Stimulated activated CD8-positive, alpha-beta memory T cell treated with anti-CD3 and anti-CD28 coated beads, Interleukin-4, amount 100 ng/mL, for 4 hours (primary cell): ENCODE measurements at places on chromosomes 6 and 20.

DNA sequence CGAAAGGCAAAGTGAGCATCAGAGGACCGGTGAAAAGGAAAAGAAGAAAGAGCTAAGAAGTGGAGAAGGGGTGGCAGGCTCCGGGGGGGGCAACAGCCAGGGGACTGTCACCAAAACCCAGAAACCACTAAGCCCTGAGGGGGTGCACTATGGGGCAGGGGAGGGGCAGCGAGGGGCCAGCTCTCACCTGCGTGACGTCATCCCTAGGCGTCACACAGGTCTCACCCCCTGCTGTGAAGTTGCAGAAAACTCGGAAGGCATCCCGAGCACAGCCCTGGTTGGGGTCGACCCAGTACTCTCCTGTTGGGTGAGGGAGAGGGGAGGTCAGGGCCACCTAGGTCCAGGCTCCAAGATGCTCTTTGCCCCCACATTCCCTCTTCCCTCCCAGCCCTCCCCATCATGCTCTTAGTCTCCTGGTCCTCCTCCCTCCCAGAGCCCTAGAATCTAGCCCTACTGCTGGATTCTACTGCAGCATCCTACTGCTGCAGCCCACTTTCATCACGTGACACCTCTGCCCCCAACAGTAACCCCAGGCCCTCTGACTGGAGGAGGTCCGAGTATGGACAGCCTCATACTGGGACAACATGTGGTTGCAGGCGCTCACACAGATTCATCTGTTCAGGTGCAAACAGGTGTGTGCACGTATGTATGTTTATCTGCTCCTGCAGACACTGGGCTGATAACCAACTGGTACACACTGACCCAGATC, 27.4 kb downstream of the COL11A2 start:
- DNase-seq = no peak

- no peak for DNase-seq
These were observed 42.2 kb downstream of the GFOD1 start for GRCh38 chr6:13445005-13445743.

DNA sequence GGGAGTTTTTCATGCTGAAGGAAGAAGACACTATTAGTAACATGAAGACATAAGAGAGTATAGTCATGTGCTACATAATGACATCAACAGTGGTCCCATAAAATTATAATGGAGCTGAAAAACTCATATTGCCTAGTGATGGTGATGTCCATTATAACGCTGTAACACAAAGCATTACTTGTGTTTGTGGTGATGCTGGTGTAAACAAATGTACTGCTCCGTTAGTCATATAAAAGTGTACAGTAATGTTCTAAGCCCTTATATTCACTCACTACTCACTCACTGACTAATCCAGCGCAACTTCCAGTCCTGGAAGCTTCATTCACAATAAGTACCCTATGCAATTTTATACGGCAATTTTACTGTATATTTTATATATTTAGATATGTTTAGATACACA, 26.8 kb upstream of the ASF1A start:
- DNase-seq = no peak

DNA sequence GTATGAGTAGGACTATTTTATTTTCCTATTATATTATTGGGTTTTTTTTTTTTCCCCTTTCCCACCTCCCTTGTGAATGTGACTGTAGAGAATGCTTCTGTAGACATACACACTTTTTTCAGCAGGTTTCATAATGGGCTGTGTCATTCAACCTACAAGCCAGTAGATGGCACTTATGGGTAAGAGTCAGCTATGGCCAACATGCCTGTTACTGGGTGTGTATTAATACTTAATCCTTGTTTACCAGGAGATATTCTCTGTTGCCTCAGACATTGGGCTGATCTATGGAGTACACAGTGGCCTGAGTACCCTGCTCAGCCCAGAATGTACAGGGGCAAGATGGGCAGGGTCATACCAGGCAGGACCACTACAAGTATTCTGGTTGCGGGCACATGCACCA, 382.5 kb downstream of the EPHA7 start:
- no peak for DNase-seq

- DNase-seq = no peak
These were observed 64.2 kb downstream of the SGK1 start for GRCh38 chr6:134253681-134254080.

DNA sequence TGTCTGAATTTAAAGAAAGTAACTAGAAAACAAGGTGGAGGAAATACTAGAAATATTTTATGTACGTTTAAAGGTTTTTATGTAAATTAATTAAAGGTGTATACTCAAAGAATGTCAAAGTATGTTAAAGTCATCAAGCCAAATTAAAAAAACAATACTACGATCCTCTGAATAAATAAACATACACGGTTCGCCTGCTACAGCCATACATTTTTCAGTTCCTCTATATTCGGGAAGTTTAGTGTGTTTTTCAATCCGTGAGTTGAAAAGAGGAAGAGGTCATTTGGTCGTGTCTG, 626 bp downstream of the STX7 start:
- DNase-seq = no peak

DNA sequence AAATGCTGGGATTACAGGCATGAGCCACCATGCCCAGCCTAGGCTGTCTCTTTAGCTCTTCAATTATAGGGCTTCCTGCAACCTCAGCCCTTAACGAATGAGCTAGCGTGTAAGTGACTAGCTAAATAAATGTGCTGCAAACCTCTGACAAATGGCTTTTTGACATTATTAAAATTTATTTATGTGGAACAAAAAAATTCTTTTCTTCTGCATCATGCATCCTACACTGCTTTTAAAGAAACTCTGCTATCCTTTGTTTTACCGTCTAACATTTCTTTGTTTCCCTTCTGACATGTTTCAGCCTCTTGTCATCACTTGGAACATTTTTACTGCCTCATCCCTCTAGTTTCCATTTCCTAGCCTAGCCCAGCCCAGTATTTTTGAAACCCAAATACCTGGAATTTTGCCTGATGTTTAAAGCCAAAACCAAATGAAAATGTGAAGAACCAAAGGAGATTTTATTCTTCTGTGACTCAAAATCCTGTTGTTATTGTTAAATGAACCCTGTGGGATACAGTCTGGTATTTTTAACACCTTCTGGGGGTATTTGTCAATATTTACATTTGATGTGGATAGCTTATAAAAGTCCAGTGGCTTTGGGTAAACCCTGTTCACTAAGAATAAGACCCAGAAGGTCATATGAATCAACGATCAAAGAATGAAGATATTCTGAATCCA, 9.5 kb downstream of the NT5E start:
- DNase-seq = no peak

DNA sequence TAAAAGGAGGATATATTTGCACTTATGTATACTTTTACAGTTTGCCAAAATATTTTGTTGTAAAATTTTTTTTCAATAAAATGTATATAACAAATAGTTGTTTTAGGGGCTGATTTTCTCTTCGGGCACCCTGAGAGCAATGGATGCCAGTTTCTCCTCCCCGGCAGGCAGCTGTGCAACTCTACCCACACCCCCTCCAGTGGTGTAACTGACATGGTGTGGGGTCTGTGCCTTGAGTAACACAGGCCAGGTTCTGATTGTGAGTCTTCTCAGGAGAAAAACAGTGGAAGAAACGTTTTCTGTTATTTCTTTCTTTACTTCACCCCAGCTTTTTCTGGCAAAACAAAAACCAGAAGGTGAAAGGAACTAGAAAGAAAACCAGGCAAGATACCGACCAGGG, 6.1 kb downstream of the FOXF2 start:
- DNase-seq = no peak

DNA sequence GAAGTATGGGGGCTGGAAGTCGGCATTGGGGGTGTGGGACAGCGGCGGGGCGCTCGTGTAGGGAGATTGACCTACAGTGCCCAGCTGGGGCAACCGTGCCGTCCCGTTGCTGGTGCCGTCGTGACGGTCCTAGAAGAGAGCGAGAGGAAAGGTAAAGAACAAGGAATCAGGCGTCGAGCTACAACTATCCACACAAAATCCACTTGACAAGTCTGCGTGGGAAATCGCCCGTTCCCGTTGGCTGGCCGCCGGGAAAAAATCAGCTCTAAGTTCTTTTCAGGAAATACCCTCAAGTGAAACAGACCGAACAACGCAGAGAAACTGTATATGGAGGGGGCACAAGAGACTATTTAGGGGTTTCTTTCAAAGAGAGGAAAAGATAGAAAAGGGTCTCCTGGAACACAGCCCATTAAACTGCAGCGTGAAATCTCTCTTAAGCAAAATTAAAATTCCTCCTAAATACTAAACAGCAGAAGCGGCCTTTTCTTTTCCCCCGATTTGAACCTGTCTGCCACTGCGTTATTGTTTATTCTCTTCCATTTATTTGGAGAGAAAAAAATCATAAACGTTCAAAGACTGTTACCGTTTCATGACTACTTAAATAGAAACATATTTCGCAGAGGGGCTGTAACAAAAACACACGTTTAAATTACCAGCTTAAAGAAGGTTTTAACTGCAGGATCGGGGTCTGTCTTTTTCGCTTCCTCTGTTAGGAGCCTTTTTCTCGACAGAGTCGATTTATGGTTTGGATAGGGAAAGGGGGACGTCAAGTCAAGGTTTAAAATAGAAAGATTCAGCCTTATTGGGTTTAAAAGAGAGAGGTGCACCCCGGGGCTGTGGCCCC, 4.4 kb downstream of the TFAP2A start:
- DNase-seq = no peak

GRCh38 chr6:113860181-113860955, 3.2 kb downstream of the MARCKS start:
- DNase-seq = no peak

DNA sequence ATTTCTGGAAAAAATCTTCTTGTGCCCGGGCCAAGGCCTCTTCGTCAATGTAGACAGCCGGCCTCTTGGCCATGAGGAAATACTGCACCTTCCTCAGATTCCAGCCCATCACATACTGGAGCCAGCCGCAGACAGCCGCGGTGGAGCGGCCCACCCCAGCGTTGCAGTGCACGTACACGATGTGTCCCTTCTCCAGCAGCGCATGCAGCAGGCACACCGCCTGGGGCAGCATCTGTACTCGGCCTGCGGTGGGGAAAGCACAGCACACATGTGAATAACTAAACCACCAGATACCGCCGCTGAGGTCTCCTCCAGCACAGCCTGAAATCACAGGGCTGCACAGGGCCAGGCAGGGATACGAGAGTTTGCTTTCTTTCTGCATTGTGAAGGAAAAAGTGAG, 107.9 kb downstream of the EPM2A start:
- no peak for DNase-seq

DNA sequence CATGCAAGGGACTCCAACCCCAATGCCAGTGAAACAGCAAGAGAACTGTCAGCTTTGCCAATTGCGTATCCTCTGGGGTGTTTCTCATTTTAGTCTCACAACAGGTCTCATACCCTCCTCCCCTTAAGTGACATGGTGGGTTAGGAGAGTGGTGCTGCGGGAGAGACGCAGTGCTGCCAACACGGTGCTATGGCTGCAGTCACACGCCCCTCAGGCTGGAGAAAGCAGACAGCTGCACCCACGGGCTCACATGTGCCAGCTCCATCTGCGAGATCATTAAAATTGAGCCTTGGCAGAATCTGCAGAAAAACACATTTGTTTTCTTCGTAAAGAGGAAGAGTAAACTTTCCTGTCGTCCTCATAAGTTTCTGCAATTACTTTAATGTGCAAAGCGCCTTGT, 114.7 kb downstream of the ANKRD60 start:
- DNase-seq = no peak

DNA sequence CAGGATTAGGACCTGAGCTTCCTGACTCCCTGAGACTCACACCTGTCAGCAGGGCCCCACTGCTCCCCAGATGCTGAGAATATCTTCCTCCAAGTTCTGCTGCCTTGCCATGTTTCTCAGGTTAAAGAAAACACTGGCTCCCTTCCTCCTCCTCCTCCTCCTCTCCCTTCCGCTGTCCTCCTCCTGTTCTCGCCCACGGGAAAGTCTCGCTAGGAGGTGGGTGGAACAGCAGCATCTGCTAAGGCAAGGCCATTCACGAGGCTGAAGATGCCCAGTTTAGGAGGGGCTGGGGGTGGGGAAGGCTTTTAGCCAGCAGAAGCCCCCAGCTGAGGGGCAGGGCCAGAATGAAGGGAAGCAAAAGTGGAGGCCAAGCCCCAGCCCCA, 23.8 kb downstream of the KCNK15 start:
- no peak for DNase-seq

GRCh38 chr6:42916288-42916687, 435 bp downstream of the PTCRA start:
- DNase-seq = no peak

DNA sequence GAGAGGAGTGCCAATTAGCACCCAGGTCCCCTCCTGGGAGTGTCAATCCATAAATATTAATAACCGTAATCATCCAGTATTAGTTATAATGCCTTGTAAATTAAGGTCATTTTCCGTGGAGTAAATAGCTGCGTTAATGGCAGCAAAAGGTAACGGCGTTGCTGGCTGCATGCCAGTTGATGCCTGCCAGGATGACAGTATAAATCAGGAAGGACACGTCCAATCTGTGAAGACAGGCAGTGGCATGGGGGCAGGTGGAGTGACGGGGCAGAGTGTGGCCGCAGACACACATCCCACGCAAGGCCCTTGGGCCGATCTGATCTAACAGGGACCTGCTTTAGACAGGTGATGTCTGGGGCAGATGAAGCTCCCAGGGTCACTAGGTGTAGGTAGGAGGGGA, 49.1 kb downstream of the KCNB1 start:
- no peak for DNase-seq

DNA sequence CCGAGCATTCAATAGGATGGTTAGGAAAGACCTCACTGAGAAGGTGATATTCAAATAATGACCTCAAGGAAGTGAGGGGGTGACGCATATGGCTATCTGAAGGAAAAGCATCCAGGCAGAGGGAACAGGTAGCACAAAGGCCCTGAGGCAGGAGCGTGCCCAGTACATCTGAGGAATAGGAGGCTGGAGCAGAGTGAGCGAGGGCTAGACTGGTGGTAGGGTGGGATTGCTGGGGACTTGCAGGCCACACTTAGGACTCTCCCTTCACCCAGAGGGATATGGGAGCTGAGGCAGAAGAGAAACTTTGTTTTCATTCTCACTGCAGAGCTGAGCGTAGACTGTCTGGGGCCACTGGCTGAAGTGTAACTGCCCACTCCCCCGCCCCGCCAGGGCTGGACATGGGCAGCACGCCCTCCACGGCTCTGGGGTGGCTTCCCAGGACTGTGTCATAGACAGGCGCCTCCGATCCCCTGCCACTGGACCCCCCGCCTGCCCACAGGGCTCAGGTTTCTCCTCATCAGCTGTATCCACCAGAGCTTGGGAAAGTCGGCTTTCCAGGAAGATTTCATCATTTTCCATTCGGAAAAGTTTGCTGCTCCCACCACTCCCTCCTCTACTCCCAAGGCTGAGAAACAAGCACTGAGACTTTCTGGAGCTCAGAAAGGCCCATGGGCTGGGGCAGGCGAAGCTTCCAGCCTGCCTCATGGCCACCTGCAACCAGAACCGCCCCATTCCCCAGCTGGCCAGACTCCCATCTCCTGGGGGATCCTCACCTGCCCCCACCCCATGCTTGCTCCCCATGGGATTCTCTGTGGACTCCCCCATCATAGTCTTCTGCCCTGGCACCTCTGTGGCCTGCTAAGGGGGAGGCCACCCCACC, 142.6 kb downstream of the MRPL14 start:
- no peak for DNase-seq

GRCh38 chr6:149035766-149036165, 281.7 kb upstream of the TAB2 start:
- no peak for DNase-seq

GRCh38 chr6:131756039-131756438, 45.2 kb upstream of the CTAGE9 start:
- DNase-seq = no peak
